Neural progenitor cell (in vitro differentiated cells): ENCODE measurements at places on chromosomes 12 and 14. TPM values are rescaled to one million over a fixed set of nuclear protein-coding genes. Genes with fewer than 3 reads are reported as not detected.

DNA sequence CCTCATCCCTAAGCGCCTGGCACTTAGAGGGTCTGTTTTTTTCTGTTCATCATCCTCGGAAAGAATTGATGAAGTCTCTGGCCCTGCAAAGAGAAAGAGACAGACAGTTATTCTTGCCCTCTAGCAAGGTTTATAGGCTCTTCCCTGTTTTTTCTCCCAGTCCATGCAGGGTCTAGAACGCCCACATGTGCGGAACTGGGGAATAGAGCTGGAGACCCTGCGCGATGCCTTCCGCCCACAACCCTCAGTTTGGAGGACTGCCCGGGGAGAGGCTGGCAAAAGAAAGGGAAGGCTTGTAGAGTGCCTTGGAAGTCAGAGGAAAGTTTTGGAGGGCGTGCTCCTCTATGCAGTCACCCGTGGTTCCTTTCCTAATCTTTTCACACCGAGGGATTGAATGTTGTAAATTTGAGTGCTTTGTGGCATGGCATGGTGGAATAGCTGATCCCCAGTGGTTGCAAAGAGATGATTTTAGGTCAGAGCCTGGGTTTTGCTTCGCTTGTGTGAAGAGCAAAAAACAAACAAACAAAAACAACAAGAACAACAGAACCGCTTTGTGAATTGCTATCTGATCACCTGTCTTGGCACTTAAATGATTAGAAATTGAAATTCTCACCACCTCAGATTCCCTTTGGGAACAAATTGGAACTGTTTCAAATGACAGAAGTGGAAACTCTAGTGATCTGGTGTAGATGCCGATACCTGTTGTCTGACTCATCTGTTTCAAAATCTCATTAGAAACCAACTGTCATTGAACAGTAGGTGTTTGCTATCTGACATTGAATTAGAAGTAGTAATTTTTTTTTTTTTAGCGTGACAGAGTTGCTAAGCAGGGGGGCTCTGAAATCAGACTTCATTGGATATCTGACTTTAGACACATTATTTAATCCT lies 947 bp downstream of the GAS2L3 start:
- DNase-seq: peak; percentile 45

The TESPA1 gene
- total RNA-seq: not detected in 2 replicates

The GPRC5D gene
- not detected in 2 replicates for total RNA-seq

DNA sequence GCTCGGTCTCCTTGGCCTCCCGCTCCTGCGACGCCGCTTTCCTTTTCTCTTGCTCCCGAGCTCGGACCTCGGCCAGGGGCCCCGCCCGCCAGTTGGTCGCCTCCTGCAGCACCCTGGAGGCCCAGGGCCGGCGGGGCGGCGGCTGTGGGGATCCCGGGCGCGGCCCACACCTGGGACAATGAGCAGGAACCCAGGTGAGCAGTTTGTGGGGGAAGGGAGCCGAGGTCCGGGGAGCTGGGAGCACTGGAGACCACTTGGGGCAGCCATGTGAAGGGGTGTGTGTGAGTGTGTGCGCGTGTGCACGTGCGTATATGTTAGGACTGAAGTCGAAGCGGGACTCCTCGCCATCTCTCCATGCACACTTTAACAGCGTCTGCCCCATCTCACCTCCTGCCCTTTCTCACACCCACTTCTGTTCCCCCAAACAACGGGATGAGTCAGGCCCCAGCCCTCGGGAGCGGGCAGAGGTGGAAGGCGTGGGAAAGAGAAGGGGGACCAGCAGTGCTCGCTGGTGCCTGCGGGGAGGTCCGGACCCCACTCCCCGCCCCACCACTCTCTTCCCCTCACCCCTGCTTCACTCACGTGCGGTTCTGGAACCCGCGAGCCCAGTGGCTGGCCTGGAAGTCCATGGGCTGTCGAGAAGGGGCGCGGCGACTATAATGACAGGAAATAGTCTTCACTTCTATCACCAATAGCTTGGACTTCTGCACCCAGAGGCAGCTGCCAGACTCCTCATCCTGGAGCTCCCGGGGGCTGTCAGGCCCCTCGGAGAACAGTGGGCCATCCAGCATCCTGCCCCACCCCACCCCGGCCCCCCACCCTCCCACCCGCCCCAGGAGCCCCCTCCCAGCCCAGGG lies 450 bp downstream of the DDN start:
- peak; percentile 45 for DNase-seq

DNA sequence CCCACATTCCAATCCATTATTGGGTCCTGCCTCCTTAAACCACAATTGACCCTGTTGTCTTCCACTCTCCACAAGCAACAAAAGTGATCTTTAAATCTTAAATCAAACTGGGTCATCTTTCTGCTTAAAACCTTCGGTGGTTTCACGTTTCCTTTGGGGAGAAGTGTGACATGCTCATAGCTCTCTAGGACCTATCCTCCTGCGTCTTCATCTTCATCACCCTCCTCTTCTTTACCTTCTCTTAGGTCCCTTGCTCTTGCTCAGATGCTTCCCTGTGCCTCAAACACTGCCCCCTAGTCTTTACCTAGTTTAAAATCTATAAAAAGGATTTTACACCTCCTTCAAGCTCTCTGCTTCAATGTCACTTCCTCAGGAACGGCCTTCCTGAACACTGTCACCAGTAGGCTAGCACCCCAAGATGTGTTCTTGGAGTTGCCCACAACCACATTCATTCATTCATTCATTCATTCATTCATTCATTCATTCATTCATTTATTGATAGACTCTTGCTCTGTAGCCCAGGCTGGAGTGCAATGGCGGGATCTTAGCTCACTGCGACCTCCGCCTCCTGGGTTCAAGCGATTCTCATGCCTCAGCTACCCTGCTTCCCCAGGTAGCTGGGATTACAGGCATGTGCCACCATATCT lies 46.8 kb downstream of the GALNT4 start:
- no peak for DNase-seq

DNA sequence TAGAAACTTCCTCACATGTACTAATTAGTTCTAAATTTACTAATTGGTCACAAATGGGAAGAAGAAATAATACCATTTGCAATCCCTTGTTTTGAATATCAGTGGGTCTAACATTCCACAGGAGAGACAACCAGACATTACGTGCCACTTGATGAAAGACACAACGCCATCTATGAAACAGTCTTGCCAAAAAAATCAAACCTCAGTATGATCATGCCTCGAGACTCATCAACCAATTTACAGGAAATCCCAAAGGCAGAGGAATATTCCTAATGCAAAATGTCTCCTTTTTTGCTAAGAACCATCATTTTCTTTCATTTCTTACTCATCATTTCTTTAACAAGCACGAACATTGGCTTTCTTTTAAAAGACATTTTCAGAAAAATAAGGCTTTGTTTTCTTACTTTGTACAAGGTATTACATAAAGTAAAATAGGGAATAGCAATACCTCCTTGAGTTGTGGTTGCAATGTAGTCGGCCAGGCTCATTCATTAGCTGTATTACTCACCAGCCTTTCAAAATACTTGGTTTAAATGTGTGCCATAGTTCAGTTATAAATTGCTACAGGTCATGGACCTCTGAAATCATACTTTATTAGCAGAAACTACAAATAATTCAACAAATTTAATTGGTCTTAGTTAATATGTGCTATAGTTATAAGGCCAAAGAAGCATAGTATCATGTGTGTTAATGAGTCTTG lies 436.2 kb upstream of the FLRT2 start:
- no peak for DNase-seq

The C12orf42 gene
- 0.56 and 1.1 TPM in 2 replicates for total RNA-seq

The ENDOU gene
- total RNA-seq: not detected in 2 replicates

The USP5 gene
- 60.9 and 101 TPM in 2 replicates for total RNA-seq

The SERPINA1 gene
- total RNA-seq: 0.13 and 0.43 TPM in 2 replicates

DNA sequence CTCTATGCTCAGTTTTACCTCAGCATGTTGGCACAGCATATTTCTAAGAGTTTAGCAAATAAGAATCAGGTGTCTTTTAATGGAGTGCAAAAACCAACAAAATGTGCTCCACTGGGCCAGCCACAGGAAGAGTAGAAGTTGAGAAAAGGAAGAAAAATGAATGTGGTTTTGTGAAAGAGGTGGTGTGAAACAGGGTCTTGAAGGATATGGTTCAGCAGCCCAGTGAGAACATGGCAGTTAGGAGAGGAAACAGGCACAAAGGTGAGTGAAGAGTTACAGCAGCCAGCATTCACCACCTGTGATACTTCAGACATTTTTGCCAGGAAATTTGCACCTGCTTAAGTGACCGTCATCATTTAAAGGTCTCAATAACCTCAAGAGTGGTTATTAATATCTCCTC lies 2.4 kb downstream of the STAB2 start:
- DNase-seq: no peak

The MLF2 gene
- 120 and 164 TPM in 2 replicates for total RNA-seq

DNA sequence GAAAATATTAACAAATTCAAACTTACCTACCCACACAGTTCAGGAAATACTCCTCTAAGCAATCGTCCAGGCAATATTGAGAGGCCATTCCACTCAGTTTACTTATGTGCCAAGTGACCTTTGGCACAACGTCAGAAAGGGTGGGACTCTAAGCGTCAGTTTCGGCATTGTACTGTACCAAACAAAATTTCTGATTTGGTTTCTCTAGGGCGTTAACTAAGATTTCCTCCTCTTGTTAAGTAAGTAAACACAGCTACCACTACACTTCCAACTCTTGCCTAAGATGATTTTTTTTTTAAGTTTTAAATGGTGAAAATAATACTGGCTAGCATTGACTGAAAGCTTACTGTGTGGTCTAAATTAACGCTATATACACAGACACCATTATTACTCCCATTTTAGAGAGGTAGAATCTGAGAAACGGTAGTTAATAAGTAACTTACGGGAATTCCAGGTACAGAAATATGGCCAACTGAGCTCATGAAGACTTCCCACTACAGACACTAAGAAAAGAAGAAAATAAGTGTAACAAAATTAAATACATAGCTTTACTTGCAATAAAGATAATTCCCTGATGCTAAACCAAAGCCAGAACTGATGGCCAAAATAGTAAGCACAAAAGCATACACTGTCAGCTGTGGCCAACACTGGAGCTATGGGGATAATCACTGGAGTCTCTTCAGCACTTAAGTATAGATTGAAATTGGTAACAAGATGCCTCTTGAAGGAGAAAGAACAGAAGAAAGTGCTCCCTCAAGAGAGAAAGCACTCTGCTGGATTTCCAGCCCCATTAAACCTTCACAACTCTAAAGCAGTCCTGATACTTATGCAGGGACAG lies 76.1 kb downstream of the EPS8 start:
- no peak for DNase-seq

DNA sequence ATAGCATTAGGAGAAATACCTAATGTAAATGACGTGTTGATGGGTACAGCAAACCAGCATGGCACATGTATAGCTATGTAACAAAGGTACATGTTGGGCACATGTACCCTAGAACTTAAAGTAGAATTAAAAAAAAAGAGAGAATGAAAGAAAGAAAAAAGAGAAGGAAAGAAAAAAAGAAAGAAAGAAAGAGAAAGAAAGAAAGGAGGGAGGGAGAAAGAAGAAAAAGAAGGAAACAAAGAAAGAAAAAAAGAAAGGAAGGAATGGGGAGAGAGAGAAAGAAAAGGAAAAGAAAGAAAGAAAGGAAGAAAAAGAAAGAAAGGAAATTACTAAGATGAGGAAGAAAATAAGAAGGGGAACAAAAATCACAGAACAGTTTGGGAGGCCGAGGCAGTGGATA lies 925.5 kb downstream of the LRFN5 start:
- DNase-seq: no peak

DNA sequence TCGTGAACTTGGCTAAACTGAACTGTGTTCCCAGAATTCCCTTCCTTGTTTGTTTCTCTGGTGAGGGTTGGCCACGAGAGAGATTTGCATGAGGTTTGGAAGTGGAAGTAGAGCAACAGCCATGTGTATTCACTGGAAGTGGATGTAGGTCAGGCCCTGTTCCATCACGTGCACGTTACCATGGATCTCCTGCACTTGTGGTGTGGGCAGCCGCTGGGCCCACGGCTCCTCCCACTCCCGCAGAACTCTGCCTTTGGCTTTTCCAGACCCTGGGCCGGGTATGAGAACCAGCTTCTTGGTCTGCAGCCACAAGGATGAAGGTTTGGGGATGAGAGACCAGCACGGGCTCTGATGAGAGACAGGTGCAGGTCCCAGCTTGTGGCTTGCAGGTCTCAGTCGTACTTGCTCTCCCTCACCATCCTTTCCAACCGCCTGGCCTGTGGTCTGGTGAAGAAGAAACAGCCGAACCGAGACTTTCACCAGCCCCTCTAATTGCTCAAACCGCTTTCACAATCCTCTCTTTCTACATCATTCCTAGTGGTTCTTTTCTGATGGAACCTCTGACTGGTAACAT lies 94.9 kb downstream of the DUSP16 start:
- no peak for DNase-seq

GRCh38 chr14:51321036-51321435 lies 81.0 kb downstream of the TMX1 start:
- no peak for DNase-seq

DNA sequence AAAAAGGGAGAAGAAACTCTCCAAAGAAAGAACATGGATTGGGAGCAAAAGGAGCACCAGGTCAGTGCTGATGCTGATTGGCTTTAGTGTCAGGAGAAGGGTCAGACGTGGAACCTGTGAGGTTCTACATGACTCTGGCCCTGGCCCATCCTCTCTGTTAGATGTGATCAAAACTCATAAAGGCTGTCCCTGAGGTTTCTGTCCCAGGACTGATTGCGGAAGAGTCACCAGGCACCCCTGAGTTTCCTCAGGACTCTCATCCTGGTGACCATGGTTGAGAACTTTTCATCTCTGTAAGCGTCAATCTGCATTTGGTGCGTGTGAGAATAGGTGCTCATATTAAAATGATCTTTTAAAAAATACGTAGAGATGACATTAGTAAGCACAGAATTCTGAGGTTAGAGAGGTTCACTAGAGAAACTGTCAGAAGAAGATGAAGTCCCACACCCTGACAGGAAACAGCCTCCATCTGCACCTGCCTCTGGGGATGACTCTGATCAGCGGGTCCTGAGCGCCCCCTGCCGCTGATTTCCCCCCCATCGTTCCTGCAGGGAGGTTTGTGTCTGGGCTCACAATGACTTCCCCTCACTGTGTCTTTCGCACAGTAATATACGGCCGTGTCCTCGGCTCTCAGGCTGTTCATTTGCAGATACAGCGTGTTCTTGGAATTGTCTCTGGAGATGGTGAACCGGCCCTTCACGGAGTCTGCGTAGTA lies 741.8 kb downstream of the TMEM121 start:
- no peak for DNase-seq

DNA sequence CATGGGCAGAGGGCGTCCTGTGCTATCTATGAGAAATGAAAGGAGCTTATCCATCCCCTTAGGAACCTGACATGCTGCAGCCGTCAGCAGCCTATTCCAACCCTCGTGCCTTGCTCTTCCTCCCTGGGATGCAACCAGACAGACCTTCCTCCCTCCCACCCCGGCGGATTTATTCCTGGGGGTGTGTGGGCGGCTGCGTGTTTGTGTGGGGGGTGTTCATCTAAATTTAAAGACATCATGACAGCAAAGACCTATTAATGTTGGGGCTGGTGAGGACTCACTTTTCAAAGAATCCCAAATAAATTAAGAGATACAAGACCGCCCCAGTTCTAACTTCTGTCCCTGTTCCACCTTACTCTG lies 52.0 kb downstream of the WSCD2 start:
- no peak for DNase-seq

- no peak for DNase-seq
Observed at GRCh38 chr12:90250766-90251165, 542.1 kb upstream of the ATP2B1 start.

- DNase-seq: peak; percentile 65
Observed at GRCh38 chr12:50765095-50765911, 1.4 kb downstream of the ATF1 start.

- no peak for DNase-seq
Observed at GRCh38 chr12:643475-644302, 19.6 kb downstream of the NINJ2 start.

- DNase-seq: no peak
Observed at GRCh38 chr14:50796390-50796789, 34.6 kb downstream of the NIN start.

GRCh38 chr14:91159906-91160305 lies 46.0 kb downstream of the DGLUCY start:
- DNase-seq: no peak
